ENCODE measurements at places on chromosomes 16 and 17.

- DNase-seq: no peak
Measured at GRCh38 chr17:79850571-79851460, 11.6 kb upstream of the CBX4 start.

DNA sequence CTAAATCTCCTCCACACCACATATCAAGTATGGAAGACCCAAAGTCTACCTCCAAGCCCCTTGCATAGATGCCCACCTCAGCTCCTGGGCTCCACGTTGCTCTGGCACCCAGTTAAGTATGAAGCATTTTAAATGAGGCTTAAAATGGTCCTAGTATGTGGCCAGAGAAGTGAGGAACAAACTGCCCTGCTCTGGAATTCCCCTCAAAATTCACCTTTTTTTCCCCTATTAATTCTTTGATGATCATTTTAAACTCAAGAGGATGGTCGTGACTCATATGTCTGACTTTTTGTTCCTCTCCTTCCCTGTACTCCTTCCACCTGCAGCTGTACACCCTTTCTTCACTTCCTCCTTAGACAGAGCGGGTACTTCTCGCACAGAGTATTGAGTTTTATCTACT lies 234.5 kb upstream of the MYOCD start:
- no peak for DNase-seq

DNA sequence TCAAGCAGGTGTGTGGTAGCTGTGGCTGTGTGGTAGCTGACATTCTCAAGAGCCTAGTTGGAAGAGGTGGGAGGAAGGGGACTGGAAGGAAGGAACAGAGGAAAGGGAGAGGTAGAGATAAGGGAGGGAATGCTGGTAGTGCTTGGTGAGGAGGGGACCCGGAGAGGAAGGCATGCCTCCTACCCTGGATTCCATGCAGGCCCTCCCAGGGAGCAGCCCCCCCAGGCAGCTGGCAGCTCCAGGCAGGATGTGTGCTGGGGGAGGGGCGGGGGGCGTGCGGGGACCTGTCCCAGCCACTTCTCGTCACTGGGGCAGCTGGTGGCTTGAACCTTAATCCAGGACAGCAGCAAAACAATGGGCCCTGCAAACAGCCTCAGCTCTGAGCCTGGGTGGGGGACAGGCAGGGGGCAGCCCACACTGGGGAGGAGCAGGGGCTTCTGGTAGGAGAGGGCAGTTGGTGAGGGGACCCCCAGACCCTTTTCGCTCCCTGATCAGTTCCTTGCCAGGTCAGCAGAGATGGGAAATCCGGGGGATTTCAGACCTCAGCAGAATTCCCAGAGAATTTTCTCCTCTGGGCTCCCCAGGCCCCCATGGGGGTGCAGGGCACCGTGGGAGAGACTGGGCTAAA lies 27.1 kb downstream of the ARHGAP23 start:
- peak; percentile 87 for DNase-seq

DNA sequence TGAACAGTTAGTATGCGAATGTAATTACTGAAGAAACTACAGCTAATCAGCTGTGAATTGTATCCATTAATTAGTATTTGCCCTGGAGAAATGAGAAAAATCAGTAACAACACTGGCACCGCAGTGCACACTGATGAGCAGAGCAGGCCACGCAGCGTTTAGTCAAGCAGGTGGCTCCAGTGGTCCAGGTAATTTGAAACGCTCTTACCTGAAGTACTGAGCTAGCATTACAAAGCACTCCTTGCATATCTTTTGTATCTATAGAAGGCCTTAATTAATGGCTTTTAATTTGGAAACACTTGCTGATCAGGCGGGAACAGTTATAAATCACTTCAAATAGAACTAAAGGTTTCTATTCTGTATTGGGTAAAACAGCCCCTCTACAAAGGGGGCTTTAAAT lies 76.4 kb downstream of the TOX3 start:
- DNase-seq: no peak

- DNase-seq: peak; percentile 60
Measured at GRCh38 chr16:26569793-26570192, 496.9 kb upstream of the C16orf82 start.

- peak; percentile 72 for DNase-seq
Measured at GRCh38 chr16:31071861-31072260, 2.2 kb downstream of the ZNF668 start.

- no peak for DNase-seq
Measured at GRCh38 chr16:804193-805048, 3.9 kb upstream of the GNG13 start.

DNA sequence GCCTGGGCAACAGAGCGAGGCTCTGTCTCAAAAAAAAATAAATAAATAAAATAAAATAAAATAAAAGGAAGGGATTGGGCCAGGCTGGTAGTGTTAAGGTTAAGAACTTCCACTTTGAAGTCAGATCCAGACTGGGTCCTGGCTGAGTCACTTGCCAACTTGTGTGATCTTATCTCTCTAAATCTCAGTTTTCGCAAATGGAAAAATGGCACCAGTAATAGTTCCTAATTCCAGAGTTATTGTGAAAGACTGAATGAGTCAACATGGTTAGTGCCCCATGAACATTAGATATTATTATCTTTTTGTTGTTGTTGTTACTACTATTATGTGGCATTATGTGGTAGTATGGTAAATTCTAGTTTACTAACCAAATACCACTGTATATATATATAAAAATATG lies 188.0 kb upstream of the AXIN2 start:
- DNase-seq: no peak

- peak; percentile 89 for DNase-seq
Measured at GRCh38 chr16:63461248-63461841, 1425.1 kb upstream of the CDH8 start.

- no peak for DNase-seq
Measured at GRCh38 chr16:65789161-65789945, 577.1 kb upstream of the CDH5 start.
